ENCODE measurements at places on chromosomes 7 and 10. TPM values are rescaled to one million over a fixed set of nuclear protein-coding genes. Genes with fewer than 3 reads are reported as not detected.

The AS3MT gene
- 2.6 TPM for polyA plus RNA-seq

The DNAH11 gene
- under 0.01 TPM for polyA plus RNA-seq

The NUDT13 gene
- 9.9 TPM for polyA plus RNA-seq

The SYT15 gene
- 3.3 TPM for polyA plus RNA-seq

The CCL24 gene
- 1.0 TPM for polyA plus RNA-seq

The PNLIPRP1 gene
- polyA plus RNA-seq = 0.45 TPM

The FOXL3 gene
- polyA plus RNA-seq = not detected

The SYT15B gene
- 0.45 TPM for polyA plus RNA-seq

The CPN1 gene
- polyA plus RNA-seq = not detected

The BAMBI gene
- polyA plus RNA-seq = 2.3 TPM

The DYNC1I1 gene
- polyA plus RNA-seq = 0.58 TPM

The RAPGEF5 gene
- polyA plus RNA-seq = 5.7 TPM

The HABP2 gene
- polyA plus RNA-seq = 0.09 TPM

The LIPK gene
- polyA plus RNA-seq = not detected

The SPDYE11 gene
- not detected for polyA plus RNA-seq

The PDGFA gene
- 40.2 TPM for polyA plus RNA-seq

All from adipose tissue (tissue), 3 donors.